ENCODE measurements at places on chromosomes 1 and 21.

GRCh38 chr1:147109041-147109440 lies 63.2 kb downstream of the PRKAB2 start:
- no peak for DNase-seq

- DNase-seq = no peak
These were observed 11.5 kb upstream of the SRP9 start for GRCh38 chr1:225765982-225766674.

- no peak for DNase-seq
These were observed 11.2 kb downstream of the F11R start for GRCh38 chr1:161009602-161010211.

GRCh38 chr1:215219372-215219771 lies 136.8 kb downstream of the KCNK2 start:
- no peak for DNase-seq

- DNase-seq = no peak
These were observed 166.5 kb downstream of the TNR start for GRCh38 chr1:175576865-175577264.

DNA sequence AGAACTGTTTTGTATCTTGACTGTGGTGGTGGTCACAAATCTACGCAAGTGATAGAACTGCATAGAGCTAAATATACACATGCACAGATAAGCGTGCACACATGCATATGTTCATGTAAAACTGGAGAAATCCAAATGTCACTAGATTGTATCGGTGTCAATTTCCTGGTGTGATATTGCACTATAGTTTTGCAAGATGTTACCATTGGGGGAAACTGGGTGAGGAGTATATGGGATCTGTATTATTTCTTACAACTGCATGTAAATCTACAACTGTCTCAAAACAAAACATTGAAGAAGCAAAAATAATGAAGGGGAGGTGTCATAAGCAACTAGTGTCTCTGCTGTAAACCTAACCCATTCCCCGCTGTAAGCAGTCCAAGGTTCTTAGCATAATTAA lies 30.2 kb downstream of the FAM163A start:
- no peak for DNase-seq

DNA sequence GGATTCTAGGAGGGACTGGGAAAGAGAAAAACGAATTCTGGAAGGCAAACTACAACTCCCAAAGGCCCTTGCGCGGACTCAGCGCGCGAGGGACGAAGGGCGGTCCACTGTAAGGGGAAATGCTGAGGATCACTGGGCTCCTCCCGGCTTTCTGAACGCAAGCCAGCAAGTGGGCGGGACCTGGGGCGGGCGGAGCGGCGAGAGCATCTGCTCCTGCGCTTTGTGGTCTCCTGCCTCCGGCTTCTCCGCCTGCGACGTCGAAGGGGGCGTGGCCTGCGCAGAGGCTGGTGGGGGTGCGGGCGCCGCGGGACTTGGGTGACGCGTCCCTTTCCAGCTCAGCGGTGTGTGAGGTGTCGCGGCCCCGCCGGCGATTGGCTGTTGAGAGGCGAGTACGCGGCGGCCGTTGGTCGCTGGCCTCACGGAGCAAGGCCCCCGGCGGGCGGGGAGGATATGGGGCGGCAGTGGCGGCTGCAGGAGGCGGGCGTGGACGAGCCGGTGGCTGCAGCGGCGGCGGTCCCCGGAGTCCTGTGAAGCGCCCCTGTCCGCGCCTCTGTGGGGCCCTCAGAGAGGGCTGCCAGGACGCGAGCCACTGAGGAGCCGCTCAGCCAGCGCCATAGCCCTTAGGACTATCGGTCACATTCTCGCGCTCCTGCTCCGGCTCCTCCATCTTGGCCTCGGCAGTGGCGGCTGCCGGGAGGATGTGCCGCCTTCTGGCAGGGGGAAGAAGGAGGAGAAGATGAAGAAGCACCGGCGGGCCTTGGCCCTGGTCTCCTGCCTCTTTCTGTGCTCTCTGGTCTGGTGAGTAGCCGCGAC lies at the start of gene SUCO:
Gene SUCO, plus strand, starts transcription at position 451 of the 813 bp plus-strand sequence. Its CDS starts 286 bp downstream, at position 737.
- DNase-seq = peak; percentile 100

GRCh38 chr1:189908113-189908512 lies 569.6 kb downstream of the BRINP3 start:
- DNase-seq = no peak

DNA sequence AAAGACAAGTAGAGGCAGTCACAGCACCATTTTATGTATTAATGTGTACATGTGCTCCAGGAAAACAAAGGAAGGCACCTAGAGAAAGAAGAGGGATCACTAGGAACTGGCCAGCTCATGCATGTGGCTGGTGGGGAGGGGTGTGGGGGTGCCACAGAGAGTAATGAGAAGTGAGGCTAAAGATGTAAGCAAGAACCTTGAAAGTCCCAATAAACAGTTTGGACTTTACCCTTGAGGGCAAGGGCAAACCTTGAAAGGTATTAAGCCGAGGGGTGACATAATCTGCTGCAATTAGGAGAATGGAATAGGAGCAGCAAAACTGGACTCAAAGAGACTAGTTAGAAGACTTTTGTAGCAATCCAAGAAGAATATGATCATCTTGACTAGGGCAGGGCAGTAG lies 51.5 kb downstream of the ERI3 start:
- DNase-seq = no peak

DNA sequence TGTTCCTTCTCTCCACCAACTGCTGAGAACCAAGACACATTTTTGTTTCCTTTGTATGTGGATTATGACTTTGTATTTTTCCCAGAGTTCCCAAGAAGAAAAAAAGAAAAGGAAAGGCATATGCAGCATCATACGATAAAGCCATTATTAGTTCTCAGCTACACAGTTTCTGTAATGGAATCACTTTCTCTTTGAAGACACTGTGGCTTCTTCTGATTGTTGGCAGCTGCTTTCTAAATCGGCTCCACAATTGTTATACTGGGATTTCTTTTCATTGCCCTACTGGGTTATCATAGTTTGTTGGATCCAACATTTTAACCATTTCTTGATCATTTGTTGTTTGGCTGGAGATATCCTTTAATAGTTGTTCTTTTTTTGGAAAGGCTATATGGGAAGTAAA lies 89.5 kb upstream of the HIVEP3 start:
- DNase-seq = no peak

GRCh38 chr1:59688976-59689375 lies 125.8 kb upstream of the HOOK1 start:
- DNase-seq = no peak

DNA sequence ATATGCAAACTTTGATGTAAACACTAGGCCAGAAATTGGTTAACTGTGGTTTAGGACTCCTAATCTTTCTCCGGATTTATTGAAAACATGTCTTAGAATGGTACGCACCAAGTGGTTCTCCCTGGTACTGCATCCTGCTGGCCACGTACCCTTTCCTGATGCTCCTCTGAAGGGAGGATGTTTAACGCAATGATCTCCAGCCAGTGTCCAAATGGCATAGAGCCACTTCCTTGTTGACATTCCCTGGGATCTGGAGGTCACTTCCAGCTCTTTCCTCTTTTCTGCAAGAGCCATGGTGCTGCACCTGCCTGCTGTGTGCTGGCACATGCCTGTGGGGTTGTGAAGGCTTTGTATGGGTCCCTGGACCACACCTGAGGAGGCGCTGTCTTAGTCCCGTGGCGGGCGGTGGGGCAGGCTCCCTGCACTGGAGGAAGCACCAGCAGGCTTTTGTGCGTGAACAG lies 53.9 kb downstream of the GALNT2 start:
- no peak for DNase-seq

DNA sequence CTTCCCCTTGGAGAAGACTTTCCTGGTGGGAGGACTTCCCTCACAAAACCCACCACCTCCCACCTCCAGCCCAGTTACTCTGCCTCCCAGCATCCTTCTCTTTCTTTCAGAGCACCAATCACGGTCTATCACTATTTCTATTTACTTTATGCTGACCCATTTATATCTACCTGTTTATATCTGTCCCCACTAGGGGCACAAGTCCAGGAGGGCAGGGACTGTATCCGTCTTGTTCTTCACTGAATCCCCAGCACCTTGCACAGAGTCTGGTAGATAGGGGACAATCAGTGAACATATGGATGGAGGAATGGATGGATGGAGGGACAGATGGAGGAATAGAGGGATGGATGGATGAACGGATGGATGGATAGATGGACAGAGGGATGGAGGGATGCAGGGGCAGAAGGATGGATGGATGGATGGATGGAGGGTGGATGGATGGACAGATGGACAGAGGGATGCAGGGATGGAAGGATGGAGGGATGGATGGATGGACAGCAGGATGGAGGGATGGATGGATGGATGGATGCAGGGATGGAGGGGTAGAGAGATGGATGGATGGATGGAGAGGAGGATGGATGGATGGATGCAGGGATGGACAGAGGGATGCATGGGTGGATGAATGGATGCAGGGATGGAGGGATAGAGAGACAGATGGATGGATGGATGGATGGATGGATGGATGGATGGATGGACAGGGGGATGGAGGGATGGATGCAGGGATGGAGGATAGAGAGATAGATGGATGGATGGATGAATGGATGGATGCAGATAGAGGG lies 5.5 kb downstream of the C1QB start:
- no peak for DNase-seq

All from inflammatory macrophage (primary cell).